ENCODE measurements at places on chromosomes 3 and 15.

DNA sequence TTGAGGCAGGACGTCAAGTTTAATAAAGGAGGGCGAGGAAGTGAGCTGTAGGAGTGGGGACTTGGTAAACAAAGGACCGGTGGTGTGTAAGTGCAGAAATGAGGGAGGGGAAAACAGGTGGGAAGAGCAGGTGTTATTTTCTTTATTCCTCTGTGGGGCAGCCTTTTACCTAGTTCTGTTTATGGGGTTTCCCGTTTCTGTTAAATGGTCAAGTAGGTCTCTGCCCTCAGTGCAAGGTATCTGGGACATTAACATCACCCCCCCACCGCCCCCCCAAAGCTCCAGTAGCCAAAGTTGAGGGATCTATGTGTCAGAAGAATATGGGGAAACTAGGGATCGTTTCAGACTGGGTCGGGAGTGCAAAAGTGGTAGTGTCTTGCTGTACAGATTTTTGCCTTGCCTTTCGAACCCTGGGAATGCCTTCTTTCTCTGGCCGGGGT is 893 bp downstream of the MGA start:
- peak; percentile 7 for DNase-seq

DNA sequence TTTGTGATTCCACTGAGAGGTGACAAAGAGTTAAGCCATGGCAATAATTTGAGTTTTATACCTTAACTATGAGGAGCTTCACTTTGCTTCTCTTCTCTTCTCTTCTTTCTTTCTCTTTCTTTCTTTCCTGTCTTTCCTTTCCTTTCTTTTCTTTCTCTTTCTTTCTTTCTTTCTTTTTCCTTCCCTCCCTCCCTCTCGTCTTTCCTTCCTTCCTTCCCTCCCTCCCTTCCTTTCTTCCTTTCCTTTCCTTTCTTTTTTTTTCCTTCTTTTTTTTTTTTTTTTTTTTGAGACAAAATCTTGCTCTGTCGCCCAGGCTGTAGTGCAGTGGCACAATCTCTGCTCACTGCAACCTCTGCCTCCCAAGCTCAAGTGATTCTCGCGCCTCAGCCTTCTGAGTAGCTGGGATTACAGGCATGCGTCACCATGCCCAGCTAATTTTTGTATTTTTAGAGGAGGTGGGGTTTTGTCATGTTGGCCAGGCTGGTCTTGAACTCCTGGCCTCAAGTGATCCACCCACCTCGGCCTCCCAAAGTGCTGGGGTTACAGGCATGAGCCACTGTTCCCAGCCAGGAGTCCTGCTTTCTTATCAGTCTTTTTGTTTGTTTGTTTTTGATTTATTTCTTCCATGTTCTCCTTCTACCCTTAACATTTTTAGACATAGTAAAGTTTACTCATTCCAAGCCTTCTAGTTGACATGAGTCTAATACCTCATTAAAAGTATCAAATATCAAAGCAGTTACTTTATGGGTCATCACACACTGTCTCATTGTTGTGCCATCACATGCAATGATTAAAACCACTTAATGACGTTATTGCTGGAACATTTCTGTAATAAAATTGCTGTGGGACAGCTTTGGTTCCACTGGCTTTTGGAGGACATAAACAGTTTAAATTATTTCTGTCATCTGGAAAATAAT is 29.9 kb downstream of the SLC49A4 start:
- DNase-seq = no peak

DNA sequence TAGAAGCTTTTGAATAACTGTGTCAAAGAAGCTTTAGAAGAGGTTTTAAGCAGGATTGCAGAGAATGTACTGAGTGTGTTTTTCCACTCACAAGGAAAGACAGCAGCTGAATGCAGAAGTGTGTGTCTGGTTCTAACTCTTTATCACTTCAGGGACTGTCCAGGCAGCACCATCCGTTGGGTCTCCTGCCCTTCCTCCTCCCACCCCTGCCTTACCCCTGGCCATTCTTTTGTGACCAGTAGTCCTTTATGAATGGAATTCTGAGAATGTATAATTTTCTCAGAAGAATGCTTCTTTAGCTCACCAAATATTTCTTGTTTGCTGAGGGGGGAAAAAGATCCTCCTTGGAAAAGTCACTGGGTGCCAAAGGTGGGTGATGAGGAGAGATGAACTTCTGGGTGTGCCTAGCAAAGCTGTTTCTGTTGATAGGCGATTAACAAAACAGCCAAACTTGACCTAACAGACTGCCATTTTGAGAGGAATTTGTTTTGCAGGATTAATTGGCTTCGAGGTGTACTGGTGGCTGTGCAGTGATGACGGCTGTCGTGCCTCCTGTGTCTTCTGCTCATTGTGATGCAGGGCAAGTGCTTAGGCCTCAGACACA is 70.9 kb downstream of the IGF1R start:
- DNase-seq = no peak

DNA sequence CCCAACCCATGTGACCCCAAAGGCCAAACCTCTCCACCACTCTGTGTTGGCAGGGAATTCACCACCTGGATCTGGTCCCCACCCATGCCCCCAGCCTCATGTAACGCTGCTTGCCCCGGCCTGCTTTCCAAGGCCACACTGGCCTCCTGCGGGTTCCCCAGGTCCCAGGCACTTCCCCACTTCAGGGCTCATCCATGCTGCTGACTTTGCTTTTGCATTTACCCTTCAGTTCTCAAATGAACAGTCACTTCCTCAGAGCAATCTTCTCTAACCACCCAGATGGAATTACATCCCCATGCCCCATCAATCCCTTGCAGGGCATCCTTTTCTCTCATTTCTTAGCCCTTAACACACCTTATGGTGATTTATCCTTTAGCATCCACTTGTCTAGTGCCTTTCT is 9.2 kb downstream of the DAPK2 start:
- DNase-seq = no peak

GRCh38 chr3:146154995-146155394 is 6.0 kb downstream of the PLOD2 start:
- no peak for DNase-seq

GRCh38 chr3:181212271-181212670 is 222.7 kb upstream of the DNAJC19 start:
- DNase-seq = no peak

DNA sequence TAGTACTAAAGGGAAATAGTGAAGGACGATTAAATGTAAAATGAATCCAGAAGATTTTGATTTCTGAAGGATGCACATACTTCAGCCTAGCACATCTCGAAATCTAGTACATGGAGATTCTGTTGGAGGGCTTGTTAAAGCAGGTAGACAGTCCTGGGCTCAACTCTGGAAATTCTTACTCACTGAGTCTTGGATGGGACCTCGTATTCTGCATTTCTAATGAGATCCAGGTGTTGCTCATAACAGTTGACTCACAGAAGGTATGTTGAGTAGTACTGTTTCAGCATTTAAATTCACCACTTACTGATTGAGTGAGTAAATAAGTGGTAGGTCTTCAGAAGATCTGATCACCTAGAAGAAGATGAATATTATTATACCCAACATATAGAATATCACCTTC is 623.4 kb upstream of the SGO1 start:
- DNase-seq = no peak

- DNase-seq = no peak
Measured at GRCh38 chr3:72818092-72818773, 30.0 kb downstream of the SHQ1 start.

DNA sequence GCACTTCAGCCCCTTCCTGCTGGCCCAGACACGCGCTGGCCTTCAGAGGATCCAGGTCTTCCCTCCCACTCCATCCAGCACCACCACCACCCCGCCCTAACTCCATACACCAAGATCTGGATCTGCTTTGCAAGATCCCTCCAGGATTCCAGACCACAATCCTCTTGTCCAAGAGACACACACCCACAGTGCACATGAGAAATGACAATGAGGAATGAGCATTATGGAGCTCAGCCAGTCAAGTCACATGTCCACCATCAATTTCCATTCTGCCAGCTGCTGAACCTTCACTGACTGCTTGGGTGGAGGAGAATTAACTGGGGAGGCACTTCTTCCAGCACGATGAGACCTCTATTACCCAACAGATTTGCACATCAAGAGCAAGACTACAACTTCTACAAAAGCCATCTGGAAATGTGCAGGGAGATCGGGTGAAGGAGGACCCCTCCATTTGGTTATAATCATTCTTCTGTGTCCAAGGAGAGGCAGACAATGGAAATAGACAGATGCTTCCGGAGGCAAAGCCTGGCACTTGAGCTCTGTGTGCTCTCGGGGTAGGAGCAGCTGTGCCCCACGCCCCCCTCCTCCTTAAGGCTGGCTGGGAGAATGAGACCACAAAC is 12.3 kb upstream of the SPATA12 start:
- peak; percentile 1 for DNase-seq

GRCh38 chr3:84136425-84136824 is 822.4 kb upstream of the CADM2 start:
- DNase-seq = no peak

- DNase-seq = no peak
Measured at GRCh38 chr3:58633157-58633865, 33.3 kb downstream of the FAM3D start.

- peak; percentile 2 for DNase-seq
Measured at GRCh38 chr15:67187351-67187854, 67.1 kb downstream of the AAGAB start.

DNA sequence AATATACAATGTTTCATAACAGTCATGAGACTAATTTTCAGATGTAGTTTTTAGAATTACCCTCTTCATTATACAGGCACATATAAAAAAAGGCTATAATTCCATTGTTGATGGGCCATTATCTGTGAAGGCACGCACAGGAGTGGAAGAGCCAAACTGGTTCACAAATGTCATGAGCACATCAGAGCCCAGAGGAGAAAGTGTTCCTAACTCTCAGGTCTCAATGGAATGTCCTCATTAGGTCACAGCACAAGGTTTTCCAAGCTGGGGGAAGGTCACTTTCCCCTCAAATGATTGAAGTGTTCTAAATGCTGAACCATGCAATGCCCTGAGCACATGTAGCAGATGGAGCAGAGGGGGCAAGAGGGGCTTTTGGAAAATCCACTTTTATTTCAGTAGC is 41.2 kb downstream of the GJD2 start:
- DNase-seq = no peak

DNA sequence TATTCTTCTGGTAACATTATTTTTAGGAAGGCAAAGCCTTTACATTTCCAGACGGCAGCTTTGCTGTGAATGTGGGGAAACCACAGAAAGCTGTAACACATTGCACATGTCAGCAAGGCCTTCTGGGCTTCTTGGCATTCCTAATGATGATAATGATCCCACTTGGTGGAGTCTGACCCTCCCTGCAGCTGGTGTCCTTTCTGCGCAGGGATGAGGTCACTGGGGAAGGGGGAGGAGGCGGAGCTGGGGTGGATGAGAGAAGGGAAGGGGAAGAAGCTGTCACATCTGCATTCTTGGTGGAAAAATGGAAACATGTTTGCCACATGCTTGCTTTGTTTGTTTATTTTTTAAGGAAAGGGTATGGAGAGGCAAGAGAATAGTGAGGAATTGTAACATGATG is 68.6 kb downstream of the FILIP1L start:
- DNase-seq = no peak

DNA sequence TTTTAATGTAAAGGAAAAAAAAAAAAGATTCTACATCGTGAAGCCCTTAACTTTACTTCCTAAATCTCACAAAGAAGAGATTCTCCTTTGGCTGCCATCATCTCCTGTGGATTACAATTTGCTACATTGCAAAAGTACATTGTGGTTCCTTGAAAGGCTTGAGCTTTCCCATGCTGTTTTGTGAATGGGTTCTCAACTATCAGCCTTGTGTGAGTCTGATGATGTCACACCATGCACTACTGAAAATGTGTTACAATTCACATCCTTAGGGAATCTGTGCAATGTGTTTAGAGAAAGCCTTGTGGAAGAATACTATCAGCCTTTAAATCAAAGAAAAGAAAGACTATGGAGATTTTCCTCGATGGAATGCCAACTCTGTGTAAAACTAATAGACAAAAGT is 510.0 kb upstream of the ALCAM start:
- no peak for DNase-seq

- no peak for DNase-seq
Measured at GRCh38 chr15:71691458-71692417, 118.6 kb upstream of the NR2E3 start.

GRCh38 chr3:101898752-101899169 is 49.4 kb downstream of the NFKBIZ start:
- DNase-seq = no peak

DNA sequence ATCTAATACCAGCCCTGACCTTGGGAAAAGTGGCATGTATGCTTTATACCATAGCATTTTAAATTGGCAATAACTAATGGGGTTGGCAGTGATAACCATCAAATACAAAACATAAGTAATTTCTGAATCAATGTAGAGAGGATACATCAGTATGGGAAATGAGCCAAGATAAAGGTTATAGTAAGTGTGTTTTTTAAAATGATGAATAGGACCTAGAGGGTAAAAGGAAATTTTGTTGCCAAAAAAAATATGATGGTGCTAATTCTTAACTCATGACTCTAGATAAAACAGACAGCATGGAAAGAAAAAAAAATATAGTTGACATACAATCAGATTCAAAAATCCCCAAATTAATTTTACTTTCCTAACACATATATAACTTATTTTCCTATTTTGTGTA is 75.4 kb upstream of the ROBO1 start:
- DNase-seq = no peak

- no peak for DNase-seq
Measured at GRCh38 chr3:39990532-39990931, 181.1 kb downstream of the MYRIP start.

- no peak for DNase-seq
Measured at GRCh38 chr3:130748981-130749380, 2.4 kb upstream of the PIK3R4 start.

GRCh38 chr3:48855681-48856447 is 8.2 kb upstream of the PRKAR2A start:
- DNase-seq = no peak

- no peak for DNase-seq
Measured at GRCh38 chr3:174242311-174243041, 616.7 kb upstream of the NAALADL2 start.

GRCh38 chr15:51758645-51759044 is 7.2 kb downstream of the TMOD2 start:
- DNase-seq = peak; percentile 73

DNA sequence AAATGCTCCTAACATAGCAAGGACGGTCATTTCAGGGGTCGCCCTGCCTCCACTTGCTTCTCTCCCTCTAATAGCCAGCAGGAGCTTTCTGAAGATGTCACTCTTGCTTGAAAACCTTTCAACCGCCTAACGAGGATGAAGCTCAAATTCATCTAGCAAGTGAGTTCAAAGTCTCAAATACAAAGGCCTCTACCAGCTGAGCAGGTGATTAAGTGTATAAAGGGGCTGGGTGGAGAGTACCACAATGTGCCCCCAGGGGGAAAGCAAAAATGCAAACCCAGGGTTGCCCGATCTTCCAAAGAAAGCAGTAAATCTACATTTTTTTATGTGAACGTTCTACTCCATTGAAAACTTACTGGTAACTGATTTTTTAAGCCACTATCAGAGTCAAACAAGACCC is 50.4 kb upstream of the GRIP2 start:
- no peak for DNase-seq

DNA sequence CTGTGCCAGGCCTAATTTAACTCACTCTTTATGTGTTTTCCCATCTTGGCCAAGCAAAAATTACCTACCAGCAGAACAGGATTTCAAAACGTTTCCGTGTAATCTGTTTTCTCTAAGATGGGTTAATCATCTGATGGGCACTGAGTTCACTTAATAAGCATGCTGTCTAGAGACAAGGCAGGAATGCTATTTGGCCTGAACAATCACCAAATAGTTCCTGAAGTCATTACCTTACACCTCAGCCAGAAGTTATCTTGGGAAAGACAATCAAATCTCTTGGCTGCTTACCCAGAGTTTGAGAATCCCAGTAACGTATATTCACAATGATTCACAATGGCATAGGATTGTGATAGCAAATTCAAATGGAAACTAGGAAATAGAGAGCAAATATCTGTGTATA is 779.1 kb downstream of the CADM2 start:
- no peak for DNase-seq

Data from NCI-H1694 (cell line).